ENCODE measurements at places on chromosomes 7 and 10.

DNA sequence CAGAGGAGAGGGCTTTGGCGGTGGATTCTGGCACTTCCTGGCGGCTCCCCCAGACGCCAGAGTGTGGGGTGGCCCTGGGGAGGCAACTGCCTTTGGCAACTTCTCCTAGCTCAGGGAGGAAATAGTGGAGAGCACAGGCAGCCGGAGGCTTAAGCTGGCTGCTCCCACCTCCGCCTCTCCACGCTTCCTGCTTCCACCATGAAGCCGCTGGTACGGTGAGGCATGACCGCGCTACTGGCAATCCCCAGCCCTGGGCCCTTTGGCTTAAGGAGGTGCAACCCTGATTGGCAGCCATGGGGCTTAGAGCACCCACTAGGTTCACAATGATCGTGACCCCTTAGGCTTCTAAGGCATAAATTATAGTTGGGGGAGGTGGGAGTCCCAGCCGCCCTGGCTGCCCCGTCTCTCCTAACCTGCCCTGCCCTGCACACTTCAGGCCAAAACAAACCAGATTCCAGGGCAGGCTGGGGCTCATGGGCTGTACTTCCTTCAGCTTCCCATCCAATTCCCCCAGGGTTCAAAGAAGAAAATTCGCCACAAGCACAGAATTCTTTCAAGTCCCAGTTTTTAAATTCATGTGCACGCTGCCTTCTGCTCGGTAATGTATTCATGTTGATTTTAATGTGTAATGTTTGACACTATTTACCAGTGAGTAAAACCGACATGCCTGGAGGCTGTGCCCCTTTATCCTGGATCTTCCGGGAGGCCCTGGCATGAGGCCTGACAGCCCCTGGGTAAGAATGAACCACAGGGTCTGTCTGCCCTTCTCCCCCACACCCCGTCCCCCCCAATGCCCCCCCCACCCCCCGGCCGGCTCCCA is 90.7 kb upstream of the LRRC4 start:
- no peak for DNase-seq
- no peak overlapping the region for H3K27ac ChIP-seq
- peaks cover 19% of the 10 kb centered on the region for H3K27me3 ChIP-seq

GRCh38 chr10:96560966-96561887 is 25.6 kb downstream of the TM9SF3 start:
- H3K36me3 ChIP-seq = peaks cover 53% of the 10 kb centered on the region
- H3K27ac ChIP-seq = no peak overlapping the region
- H3K27me3 ChIP-seq = no peaks in the 10 kb centered on the region
- no peak for DNase-seq

DNA sequence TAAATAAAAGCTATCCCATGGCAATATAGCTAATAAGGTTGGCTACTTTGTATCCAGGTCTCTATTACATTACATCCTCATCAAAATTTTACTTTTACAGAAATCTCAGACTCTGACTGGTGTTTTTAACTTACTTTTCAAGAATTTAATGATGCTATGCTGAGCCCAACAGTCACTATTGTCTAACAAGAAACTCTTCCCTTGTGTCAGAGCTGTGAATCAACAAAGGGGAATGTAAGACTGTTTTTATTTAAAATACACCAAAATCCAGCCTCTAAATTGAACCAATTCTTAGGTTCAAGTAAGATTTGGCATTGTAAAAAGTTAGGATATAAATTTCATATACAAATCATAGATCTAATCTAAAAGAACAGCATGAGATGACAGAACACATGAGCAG is 7.0 kb downstream of the RTKN2 start:
- H3K4me1 ChIP-seq = no peaks in the 10 kb centered on the region
- DNase-seq = no peak
- H3K36me3 ChIP-seq = no peaks in the 10 kb centered on the region
- H3K27ac ChIP-seq = no peak overlapping the region
- no peak overlapping the region for H3K4me3 ChIP-seq

DNA sequence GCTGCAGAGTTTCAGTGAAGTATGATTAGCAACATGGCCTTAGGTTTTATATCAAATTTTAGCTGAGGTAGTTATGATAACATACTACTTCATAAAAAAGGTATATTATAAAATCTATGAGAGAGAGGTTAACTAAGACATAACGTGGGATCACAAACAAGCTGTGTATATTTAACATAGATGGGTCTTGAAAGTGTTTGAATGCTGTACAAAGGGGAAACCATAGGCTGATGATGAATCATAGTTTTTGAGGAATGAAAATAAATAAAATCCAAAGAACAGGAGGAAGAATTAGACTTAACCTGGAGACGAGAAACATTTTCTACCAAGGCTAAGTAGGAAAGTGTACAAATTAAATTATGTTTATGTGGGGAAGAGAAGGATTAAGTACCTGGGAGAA is 119.0 kb downstream of the GNAI1 start:
- H3K4me3 ChIP-seq = no peak overlapping the region
- DNase-seq = no peak
- no peaks in the 10 kb centered on the region for H3K4me1 ChIP-seq
- no peaks in the 10 kb centered on the region for H3K36me3 ChIP-seq
- no peak overlapping the region for H3K27ac ChIP-seq

GRCh38 chr10:101066146-101066895 is 4.5 kb downstream of the KAZALD1 start:
- peaks cover 58% of the 10 kb centered on the region for H3K4me1 ChIP-seq
- no peaks in the 10 kb centered on the region for H3K36me3 ChIP-seq
- H3K27me3 ChIP-seq = peaks cover 15% of the 10 kb centered on the region
- H3K4me3 ChIP-seq = peak overlapping the region; percentile 57
- peak overlapping the region; percentile 78 for H3K27ac ChIP-seq
- DNase-seq = peak; percentile 91

DNA sequence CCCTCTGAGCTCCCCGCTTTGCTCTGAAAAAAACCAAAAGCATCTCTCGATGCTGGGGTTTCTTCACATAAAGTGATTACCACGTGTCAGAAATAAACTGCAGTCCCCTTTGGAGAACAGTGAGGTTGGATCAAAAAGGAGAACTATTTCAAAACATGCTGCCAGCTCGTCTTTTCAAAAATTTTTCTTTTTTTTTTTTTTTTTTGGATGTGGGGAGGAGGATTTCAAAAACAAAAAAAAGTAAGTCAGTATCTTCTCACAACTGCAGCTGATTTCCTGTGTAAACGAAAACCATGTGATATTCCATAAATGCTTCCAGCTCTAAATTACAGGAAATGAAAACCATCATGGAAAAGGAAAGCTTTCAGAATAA is 155.0 kb upstream of the LYZL2 start:
- peaks cover 25% of the 10 kb centered on the region for H3K4me1 ChIP-seq
- peak overlapping the region; percentile 87 for H3K27ac ChIP-seq
- no peak for DNase-seq
- no peaks in the 10 kb centered on the region for H3K36me3 ChIP-seq

DNA sequence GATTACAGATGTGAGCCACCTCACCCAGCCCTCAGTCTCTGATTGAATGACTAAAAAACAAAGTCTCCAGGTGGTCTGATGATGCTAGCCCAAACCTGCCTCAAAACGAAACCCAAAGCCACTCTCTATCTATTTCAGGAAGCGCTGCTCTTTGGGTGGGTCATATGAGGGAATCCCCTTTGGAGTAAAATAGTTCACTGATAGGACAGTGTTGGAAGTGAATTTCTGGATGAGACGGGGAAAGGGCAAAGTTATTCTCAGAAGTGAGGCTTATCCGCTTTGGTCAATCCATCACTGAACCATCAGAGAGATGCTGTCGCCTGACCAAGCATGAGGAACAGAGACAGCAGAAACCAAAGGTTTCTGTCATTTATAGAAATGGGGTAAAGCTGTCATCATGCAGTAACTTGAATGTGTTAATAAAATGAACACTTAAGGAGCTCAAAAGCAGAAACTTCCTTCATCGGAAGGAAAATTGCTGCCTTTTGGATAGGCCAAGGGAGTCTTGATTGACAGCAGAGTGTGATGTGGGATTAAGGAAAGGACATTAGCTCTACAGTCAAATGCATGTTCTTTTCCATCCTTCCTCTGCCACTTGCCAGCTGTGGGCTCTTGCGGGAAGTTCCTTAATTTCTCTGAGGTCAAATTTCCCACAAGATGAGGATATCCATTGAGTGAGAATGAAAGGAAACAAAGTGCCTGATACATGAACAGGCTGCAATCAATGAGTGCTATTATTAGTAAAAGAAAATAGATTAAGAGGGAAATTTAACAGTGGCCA is 64.9 kb upstream of the C1QL3 start:
- H3K36me3 ChIP-seq = no peaks in the 10 kb centered on the region
- DNase-seq = no peak
- no peaks in the 10 kb centered on the region for H3K27me3 ChIP-seq
- H3K4me1 ChIP-seq = no peaks in the 10 kb centered on the region
- no peak overlapping the region for H3K27ac ChIP-seq

- peaks cover 13% of the 10 kb centered on the region for H3K4me1 ChIP-seq
- H3K27me3 ChIP-seq = no peaks in the 10 kb centered on the region
- no peak for DNase-seq
- no peaks in the 10 kb centered on the region for H3K36me3 ChIP-seq
- no peak overlapping the region for H3K4me3 ChIP-seq
- peak overlapping the region; percentile 38 for H3K27ac ChIP-seq
Measured at GRCh38 chr7:99762680-99763327, 21.2 kb downstream of the CYP3A4 start.

GRCh38 chr10:32446536-32447406 is 831 bp downstream of the CCDC7 start:
- DNase-seq = no peak
- H3K27me3 ChIP-seq = no peaks in the 10 kb centered on the region
- H3K36me3 ChIP-seq = no peaks in the 10 kb centered on the region
- peaks cover 14% of the 10 kb centered on the region for H3K4me1 ChIP-seq

DNA sequence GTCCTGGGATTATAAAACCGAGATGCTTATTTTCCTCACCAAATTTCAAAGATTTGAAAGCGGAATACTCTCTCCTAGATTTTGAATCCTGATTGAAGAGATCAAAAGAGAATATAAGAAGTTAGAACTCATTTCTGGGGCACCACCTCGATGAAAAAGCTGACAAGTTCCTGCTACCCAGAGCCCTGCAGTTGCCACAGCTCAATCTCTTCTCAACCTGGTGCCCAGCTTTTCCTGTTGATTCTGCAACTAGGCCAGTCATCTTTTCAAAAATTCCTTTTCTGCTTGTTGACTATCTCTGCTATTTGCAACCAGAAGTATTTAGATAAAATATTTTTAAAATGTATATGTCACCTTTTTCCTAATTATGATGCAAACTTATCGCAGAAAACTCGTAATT is 45.0 kb downstream of the MTPN start:
- no peak overlapping the region for H3K4me3 ChIP-seq
- peaks cover 7% of the 10 kb centered on the region for H3K4me1 ChIP-seq
- H3K36me3 ChIP-seq = peaks cover 12% of the 10 kb centered on the region
- no peak for DNase-seq

GRCh38 chr7:158286210-158286609 is 301.4 kb downstream of the PTPRN2 start:
- H3K27me3 ChIP-seq = peaks cover 3% of the 10 kb centered on the region
- H3K4me1 ChIP-seq = no peaks in the 10 kb centered on the region
- no peaks in the 10 kb centered on the region for H3K36me3 ChIP-seq
- H3K27ac ChIP-seq = no peak overlapping the region
- H3K4me3 ChIP-seq = no peak overlapping the region
- no peak for DNase-seq

GRCh38 chr7:140581411-140581810 is 59.2 kb downstream of the DENND2A start:
- no peaks in the 10 kb centered on the region for H3K36me3 ChIP-seq
- no peak for DNase-seq
- no peak overlapping the region for H3K4me3 ChIP-seq
- no peaks in the 10 kb centered on the region for H3K4me1 ChIP-seq
- no peaks in the 10 kb centered on the region for H3K27me3 ChIP-seq

DNA sequence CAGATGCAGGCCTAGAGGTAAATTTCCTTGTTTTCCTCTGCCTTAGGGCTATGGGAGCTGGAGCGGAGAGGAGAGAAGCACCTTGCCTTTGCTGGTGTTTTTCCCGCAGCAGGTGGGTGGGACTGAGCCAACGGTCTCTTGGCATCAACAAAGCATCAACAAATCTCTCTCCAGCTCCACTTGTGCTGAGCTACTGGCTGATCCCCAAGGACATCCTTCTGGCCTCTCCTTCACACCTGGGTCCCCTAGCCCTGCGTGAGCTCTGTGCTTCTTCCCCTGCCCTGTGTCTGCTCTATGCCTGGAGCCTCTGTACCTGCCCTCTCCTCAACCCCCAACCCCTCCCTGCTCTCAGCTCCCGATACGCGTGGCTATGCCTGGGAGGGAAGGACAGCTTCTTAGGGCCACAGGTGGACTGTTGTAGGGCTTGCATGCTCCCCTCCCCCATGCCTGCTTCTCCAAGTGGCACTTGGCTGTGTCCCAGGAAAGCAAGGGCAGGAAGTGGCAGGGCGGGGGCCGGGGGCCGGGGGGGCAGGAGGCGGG is 3.2 kb upstream of the CLDN4 start:
- H3K36me3 ChIP-seq = no peaks in the 10 kb centered on the region
- H3K4me3 ChIP-seq = no peak overlapping the region
- peaks cover 53% of the 10 kb centered on the region for H3K4me1 ChIP-seq
- DNase-seq = no peak
- H3K27me3 ChIP-seq = no peaks in the 10 kb centered on the region

GRCh38 chr10:117167789-117168674 is 29.3 kb upstream of the KCNK18 start:
- no peak overlapping the region for H3K27ac ChIP-seq
- peak overlapping the region; percentile 31 for H3K4me3 ChIP-seq
- no peaks in the 10 kb centered on the region for H3K36me3 ChIP-seq
- DNase-seq = peak; percentile 75

DNA sequence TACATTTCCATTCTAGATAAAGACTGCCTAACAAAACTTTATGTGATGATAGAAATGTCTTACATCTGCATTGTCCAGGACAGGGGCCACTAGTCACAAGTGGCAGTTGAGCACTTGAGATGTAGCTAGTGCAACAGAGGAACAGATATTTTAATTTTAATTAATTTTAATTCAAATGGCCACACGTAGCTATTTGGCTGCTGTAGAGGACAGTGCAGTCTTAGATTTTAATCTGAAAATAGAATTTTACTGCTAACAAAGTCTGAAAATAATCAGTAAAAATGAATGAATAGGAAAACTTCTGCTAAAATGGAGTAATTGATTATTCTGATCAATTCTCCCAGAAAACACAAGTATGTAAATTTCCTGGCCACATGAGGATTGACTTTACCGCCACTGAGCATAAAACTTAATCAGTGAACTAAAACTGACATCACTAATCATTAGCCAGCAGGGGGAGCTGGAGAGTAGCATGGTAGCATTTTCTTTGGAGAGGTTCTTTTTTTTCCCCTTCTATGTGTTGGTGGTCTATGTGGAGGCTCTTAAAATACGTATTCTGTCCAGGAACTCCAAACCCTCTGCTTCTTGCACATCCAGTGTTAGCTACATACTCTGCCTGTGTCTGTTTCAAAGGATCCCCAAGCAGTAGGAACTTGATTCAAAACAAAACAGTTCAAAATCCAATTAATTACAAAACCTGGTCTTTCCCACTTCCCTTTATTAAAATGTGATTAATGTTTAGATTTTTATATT is 52.1 kb downstream of the TSPAN12 start:
- no peaks in the 10 kb centered on the region for H3K27me3 ChIP-seq
- H3K4me1 ChIP-seq = peaks cover 2% of the 10 kb centered on the region
- DNase-seq = no peak
- no peaks in the 10 kb centered on the region for H3K36me3 ChIP-seq
- no peak overlapping the region for H3K4me3 ChIP-seq
- no peak overlapping the region for H3K27ac ChIP-seq

- no peak overlapping the region for H3K4me3 ChIP-seq
- no peak overlapping the region for H3K27ac ChIP-seq
- no peak for DNase-seq
- no peaks in the 10 kb centered on the region for H3K4me1 ChIP-seq
- H3K36me3 ChIP-seq = no peaks in the 10 kb centered on the region
Measured at GRCh38 chr10:47114680-47115186, 185.3 kb upstream of the GDF10 start.
